Activated CD4-positive, alpha-beta T cell treated with anti-CD3 and anti-CD28 coated beads, Interleukin-2, amount 50 U/mL, for 48 hours (primary cell): ENCODE measurements at places on chromosomes 1 and 21.

- DNase-seq: no peak
These were observed 17.7 kb downstream of the IVL start for GRCh38 chr1:152926091-152926490.

DNA sequence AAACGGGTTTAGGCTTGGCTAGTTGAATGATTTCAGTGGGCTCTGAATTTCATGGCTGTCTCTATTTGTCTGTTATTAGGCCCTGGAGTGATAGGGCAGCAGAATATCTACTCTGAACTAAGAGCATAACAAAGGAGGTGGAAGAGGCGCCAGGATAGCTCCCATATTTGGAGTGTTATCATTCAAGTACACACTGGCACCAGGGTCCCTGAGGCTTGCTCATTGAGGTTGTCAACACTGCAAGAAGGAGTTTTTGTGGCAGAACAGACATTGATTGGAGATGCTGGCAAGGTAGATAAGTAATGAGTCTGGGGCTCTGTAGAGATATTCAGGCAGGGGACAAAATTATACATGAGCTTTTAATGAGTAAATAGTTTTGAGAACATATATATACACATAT is 1748.4 kb downstream of the MRPL39 start:
- no peak for DNase-seq

DNA sequence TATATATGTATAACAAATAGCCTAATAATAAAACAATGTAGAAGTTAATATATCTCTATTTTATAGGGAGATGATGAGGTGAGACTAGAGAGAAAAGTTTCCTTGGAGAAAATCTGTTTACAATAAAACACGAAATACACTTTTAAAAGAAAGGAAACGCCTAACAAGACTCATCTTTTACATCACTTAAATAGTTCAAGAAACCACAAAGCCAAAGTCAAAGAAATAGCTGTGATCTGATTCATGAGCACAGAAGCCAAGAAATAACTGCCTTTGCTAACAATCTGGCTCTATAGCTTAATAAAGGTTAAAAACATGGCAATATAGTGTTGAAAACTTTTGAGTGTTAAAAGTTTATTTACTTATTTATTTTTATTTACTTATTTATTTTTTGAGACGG is 61.5 kb downstream of the TOR3A start:
- DNase-seq: no peak

DNA sequence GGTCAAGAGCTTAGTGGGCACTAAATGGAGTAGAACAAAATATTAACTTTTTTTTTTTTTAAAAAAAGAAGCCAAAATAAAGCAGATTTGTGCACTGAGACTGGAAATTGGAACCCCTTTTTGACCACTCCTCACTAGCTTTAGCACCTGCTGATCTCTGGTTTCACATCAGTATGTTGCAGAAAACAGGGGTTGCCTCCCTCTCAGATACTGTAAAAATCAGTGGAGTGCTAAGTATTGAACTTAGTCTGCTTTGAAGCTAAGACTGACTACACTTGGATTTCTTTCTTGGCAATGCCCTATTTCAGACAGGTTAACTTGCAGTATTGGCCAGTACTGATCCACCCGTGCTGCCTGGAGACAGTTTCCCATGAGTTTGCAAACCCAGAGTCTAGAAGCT is 2.7 kb upstream of the KIAA0040 start:
- no peak for DNase-seq
